HFFc6 (cell line): ENCODE measurements at places on chromosomes 1 and 21.

GRCh38 chr1:3307359-3307758 is 147.1 kb upstream of the ARHGEF16 start:
- DNase-seq = no peak

DNA sequence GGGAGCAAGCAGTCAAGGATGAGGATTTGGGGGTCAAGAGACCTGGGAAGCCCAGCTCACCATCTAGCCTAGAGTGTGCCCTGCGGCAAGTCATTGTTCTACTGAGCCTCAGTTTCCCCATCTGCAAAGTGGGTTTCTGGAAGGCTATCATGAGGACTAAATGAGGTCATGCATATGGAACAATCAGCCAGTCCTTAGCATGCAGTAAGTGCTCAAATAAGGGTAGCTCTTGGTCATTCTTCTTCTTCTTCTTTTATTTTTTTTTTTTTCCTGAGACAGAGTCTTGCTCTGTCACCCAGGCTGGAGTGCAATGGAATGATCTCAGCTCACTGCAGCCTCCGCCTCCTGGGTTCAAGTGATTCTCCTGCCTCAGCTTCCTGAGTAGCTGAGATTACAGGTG is 99.9 kb upstream of the RUNX3 start:
- no peak for DNase-seq

- DNase-seq = no peak
Measured at GRCh38 chr1:12342401-12343003, 112.7 kb downstream of the VPS13D start.

- DNase-seq = no peak
Measured at GRCh38 chr21:42474043-42474831, 21.8 kb downstream of the RSPH1 start.

GRCh38 chr1:204327359-204327758 is 32.4 kb downstream of the PLEKHA6 start:
- DNase-seq = no peak

GRCh38 chr21:44914176-44914874 is 6.4 kb downstream of the ITGB2 start:
- no peak for DNase-seq

- DNase-seq = no peak
Measured at GRCh38 chr1:48775831-48776392, 779 bp downstream of the BEND5 start.

GRCh38 chr1:219299420-219299819 is 125.7 kb downstream of the LYPLAL1 start:
- DNase-seq = no peak

DNA sequence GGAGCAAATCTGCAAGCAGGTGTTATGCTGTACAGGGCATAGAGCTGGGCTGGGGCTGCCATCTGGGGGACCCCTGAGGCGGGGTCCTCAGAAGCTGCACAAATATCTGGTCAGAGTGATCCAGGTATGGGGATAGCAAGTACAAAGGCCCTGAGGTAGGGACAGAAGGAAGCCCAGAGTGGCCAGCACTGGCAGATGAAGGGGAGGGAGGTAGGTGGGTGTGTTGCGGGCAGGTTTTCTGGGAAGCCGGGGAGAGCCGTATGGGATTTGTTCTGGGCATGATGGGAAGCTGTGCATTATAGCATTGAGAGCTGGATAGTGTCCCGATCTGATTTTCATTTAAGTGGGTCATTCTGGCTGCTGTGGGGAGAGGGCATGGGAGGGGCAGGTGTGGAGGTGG is 102.7 kb downstream of the ARHGEF10L start:
- no peak for DNase-seq

- peak; percentile 57 for DNase-seq
Measured at GRCh38 chr21:26732432-26733221, 112.6 kb downstream of the ADAMTS1 start.

DNA sequence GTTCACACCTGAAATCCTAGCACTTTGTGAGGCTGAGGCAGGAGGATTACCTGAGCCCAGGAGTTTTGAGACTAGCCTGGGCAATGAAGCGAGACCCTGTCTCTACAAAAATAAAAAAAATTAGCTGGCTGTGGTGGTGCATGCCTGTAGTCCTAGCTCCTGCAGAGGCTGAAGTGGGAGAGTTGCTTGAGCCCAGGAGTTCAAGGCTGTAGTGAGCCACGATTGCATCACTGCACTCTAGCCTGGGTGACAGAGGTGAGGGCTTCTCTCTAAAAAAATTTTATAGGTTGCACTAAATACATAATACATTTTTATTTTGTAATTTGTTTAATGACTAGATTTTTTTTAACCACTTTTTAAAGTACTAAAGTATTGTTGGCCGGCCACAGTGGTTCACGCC is 6.1 kb downstream of the PARK7 start:
- no peak for DNase-seq

GRCh38 chr1:158972841-158973240 is 36.9 kb upstream of the IFI16 start:
- DNase-seq = no peak

GRCh38 chr1:41493117-41493536 is 8.6 kb upstream of the EDN2 start:
- peak; percentile 95 for DNase-seq

- no peak for DNase-seq
Measured at GRCh38 chr1:97758541-97759057, 162.2 kb downstream of the DPYD start.

DNA sequence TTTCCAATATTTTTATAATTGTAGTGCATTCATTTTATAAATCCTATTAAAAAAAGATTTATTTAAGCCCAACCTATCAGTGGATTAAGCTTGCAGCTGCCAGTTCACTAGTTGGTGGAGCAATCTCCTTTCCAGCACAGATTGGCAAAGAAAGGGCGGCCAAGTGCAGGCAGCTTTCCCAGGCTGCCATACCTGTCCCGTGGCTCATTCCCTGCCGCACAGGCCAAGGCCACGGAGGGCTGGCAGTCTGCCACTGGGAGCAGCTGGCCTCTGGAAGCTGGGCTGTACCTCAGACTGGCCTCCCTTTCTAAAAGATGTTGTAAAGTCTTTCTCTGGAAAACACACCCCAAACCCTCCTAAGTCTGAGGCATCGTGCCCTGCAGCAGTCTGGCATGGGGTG is 74.2 kb downstream of the SIM2 start:
- peak; percentile 63 for DNase-seq

DNA sequence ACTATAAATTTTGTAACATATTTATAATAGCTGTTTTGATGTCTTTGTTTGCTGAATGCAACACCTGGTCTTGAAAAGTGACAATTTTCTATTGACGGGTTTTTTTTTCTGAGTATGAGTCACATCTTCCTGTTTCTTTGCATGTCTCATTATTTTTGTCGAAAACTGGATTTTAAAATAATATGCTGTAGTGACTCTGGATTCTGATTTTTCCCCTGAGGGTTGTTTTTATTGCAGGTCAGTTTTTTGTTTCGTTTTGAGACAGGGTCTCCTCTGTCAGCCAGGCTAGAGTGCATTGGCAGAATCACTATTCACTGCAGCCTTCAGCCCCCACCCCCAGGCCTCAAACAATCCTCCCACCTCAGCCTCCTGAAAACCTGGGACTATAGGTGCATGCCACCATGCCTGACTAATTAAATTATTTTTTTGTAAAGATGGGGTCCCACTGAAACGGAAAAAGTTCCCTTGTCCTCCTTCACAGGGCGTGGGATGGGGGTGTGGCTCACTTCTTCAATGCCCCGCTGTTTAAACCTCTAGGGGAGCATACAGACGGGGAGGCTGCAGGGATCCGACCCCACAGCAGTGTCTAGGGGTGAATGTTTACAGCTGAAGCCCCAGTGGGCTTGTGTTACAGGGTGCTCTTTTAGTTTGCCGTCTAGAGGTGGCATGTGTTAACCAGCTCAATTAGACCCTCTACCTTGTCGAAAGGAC is 11.3 kb upstream of the PPIE start:
- no peak for DNase-seq

DNA sequence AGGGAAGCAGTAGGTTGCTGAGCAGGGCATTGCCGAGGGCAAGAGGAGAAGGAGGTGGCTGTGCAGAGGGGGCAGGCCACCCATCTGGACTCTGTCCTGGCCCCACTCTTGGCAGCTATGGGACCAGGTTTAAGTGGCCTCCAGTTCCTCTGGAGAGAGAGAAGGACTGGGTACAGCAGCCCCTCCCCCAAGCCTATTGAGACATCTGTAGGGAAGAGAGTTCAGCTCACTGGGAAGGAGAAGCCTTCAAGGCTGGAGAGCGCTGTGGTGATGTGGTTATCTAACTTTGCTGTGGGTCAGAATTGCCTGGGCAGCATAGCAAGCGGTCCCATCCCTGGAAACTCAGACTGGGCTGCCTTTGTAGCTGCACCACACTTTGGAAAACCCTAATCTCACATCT is 93.9 kb downstream of the KCNJ15 start:
- no peak for DNase-seq

DNA sequence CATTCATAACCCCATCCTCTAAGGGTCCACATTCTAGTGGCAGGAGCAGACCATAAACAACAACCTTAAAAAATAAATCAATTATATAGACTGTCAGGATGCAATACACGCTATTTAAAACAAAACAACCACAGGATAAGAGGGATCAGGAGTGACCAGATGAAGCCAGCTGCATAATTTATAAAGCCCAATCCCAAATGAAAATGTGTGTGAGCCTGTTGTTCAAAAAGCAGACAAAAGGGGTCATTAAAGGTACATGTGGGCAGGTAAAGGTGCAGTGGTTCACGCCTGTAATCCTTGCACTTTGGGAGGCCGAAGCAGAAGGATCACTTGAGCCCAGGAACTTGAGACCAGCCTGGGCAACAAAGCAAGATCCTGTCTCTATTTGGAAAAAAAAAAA is 10.4 kb upstream of the LDLRAP1 start:
- no peak for DNase-seq

- DNase-seq = no peak
Measured at GRCh38 chr21:46637952-46638746, 2.7 kb downstream of the PRMT2 start.

DNA sequence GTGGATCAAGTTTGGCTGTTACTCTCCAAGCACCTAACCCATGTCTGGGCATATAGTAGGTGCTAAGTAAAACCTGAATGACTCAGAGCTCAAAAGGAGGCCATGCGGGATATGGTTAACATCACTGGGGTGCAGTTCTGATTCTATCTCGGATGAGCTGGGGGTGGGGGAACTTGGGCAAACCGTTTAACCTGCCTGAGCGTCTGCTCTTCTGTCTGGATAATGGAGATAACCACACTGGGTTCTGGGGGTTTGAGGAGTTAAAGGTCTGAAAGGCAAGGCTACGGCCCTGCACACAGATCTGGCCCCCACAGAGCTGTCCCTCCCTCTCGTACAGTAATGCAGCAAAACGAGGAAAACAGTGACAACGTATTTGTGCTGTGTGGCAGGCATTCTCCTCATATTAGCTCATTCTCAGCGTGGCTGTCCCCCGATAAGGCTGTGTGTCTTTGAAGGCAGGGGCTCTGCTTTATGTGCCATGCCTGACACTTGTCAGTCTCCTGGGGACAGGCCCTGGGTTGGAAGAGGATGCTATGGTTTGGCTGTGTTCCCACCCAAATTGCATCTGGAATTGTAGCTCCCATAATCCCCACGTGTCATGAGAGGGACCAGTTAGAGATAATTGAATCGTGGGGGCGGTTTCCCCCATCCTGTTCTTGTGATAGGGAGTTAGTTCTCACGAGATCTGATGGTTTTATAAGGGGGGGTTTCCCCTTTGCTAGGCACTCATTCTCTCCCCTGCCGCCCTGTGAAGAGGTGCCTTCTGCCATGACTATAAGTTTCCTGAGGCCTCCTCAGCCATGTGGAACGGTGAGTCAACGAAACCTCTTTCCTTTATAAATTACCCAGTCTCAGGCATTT is 6.8 kb upstream of the ALDH4A1 start:
- DNase-seq = no peak

DNA sequence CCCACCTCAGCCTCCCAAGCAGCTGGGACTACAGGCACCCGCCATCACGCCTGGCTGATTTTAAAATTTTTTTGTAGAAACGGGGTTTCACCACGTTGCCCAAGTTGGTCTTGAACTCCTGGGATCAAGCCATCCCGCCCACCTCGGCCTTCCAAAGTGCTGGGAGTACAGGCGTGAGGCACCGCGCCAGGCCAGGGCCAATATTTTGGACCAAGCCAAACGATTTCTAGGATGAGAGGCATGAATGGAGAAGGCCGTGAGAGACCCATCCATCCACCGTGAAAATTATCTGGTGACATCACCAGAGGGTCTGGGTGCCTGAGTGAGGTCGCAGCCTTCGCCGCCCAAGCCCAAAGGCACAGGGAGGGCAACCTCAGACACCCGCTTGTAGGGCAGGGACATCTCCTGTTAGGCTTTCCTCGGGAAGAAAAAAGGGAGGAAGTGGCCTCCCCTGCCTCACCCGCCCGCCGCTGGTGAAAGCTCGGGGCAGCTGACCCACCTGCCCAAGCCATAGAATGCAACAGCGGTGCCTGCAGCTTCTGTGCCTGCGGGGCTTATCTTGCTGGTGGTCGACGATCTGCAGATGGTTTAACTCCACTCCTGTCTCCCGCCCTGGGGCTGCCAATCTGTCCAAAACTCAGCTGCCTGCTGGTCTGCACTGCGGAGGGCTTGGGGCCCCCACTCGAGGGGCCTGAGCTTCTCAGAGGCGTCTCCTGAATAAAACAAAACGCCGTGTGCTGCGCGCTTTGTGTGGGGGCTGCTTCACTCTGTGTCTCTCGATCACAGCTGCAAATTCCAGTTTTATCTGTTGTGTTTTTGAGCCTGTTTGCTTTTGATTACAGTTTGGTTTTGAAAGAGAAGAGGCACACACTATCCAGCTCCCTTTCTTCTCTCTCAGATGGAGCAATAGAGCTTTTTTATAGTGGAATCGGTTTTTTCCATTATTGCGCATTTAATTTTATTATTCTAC is 85.8 kb downstream of the MRPS6 start:
- no peak for DNase-seq

DNA sequence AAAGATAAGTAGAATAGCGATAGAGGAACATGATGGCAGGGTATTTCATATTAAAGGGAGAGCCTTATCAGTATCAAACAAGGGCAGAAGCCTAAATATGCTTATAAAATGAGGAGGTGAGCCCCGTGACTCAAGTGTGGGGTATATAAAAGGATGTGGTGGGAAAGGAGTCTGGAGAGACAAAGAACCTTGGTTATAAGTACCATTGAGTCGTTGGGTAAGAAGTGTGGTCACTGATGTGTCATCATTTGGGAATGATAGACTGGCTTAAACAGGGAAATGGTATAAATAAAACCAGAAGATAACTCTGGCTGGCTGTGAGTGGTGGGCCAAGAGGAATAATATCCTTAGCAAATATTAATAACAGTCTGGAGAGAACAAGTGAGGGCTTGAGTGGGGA is 10.9 kb upstream of the CD5L start:
- DNase-seq = no peak

GRCh38 chr1:179875596-179876299 is 1.9 kb downstream of the TOR1AIP2 start:
- no peak for DNase-seq

- no peak for DNase-seq
Measured at GRCh38 chr1:34477632-34478141, 277.2 kb upstream of the GJB5 start.
